Stimulated activated CD4-positive, alpha-beta T cell treated with anti-CD3 and anti-CD28 coated beads, Interleukin-2, amount 100 ng/mL, for 24 hours (primary cell): ENCODE measurements at places on chromosomes 7 and 10.

GRCh38 chr10:105473170-105473569, 832.1 kb downstream of the SORCS3 start:
- no peak for DNase-seq

- no peak for DNase-seq
Observed at GRCh38 chr10:21505711-21506278, 19.7 kb downstream of the SKIDA1 start.

- no peak for DNase-seq
Observed at GRCh38 chr10:121690970-121691369, 92.7 kb upstream of the FGFR2 start.

DNA sequence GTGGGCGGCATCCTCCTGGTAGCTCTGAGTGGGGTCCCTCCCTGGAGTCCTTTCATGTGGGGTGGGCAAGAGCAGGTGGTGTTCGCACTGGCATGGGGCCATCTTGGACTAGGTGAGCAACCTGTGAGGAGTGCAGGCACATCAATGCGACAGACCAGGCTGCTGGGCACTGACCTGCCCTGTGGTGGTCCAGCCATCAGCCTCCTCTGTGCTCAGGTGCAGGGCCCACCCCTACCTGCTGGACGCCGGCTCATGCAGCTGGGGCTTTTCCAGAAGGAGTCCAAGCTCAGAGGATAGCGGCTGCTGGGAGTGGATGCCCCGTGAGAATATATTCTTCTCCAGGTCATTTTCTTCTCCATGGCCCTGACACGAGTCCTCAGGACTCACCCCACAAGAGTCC, 424.4 kb downstream of the GLRX3 start:
- no peak for DNase-seq

DNA sequence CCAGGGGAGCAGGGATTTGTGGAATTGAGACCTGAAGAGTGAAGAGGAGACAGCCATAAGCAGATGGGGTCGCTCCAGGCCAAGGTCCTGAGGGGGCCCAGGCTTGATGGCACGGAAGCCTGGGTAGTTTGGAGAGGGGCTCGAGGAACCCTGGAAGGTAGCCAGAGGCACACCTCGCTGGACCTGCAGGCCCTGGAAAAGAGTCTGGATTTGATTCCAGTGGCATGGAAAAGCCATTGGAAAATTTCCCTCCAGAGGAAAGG, 31.8 kb downstream of the CXCL12 start:
- no peak for DNase-seq

DNA sequence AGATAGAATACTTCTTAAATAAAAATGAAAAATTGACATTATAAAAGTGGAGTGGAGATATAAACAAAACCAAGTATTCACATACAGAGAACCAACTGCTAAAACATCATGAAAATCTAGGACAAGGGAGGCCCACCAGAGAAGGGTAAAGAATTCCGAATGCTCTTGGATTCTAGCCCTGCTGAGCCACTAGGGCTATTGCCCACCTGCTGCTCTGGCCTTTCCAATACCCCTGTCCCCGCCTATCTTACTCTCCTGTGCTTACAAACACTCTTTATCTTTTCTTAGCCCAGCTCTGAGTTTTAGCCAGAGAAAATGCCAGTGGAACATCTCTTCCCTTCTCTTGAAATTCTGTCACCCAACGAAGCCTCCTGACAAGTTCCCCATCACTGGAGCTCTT, 100.3 kb downstream of the MACC1 start:
- DNase-seq: no peak

DNA sequence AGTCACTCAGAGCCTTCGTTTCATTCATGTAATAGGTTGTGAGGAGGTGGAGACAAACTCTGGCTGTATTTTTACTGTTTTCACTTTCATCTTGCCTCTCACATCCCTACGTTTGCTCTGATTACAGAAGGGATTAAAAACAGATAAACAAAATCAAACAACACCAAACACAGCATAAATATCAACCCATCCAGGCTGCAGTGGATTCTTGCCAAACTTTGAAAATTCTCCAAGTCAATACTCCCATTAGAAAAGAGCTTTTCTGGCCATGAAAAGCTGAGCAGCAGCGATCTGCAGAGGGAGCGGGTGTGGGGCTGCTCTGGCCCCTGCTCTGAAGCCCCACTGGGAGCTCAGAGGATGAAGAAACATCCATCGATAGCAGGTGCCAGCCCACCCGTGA, 283.2 kb downstream of the WDR37 start:
- DNase-seq: no peak

DNA sequence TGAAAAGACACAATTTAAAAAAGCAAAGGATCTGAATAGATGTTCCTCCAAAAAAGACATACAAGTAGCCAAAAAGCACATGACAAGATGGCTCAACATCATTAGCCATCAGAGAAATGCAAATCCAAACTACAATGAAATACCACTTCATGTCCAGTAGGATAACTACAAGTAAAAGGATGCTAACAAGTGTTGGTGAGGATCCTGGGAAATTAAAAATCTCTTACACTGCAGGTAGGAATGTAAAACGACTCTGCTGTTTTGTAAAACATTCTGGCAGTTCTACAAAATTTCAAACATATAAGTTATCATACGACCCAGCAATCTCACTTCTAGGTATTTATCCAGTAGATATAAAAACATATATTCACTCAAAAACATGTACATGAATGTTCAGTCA, 161.3 kb downstream of the SRPK2 start:
- no peak for DNase-seq
